Stomach (tissue), 19 donors: ENCODE measurements at places on chromosomes 2 and 18. TPM values are rescaled to one million over a fixed set of nuclear protein-coding genes. Genes with fewer than 3 reads are reported as not detected.

NETO1 gene
- not detected for total RNA-seq

ICOS gene
- total RNA-seq = not detected

KCNS3 gene
- 18.1 TPM for total RNA-seq

TRIM43 gene
- not detected for total RNA-seq

ARL5A gene
- 99.1 TPM for total RNA-seq

ECEL1 gene
- 1.1 TPM for total RNA-seq

CASP8 gene
- total RNA-seq = 17.0 TPM

PPP1R1C gene
- total RNA-seq = not detected

POMC gene
- total RNA-seq = not detected

ALK gene
- total RNA-seq = not detected
